Lower lobe of right lung (tissue), 2 donors: ENCODE measurements at places on chromosomes 5 and 9.

GRCh38 chr5:88836195-88836838, 46.7 kb downstream of the MEF2C start:
- DNase-seq, result no peak

DNA sequence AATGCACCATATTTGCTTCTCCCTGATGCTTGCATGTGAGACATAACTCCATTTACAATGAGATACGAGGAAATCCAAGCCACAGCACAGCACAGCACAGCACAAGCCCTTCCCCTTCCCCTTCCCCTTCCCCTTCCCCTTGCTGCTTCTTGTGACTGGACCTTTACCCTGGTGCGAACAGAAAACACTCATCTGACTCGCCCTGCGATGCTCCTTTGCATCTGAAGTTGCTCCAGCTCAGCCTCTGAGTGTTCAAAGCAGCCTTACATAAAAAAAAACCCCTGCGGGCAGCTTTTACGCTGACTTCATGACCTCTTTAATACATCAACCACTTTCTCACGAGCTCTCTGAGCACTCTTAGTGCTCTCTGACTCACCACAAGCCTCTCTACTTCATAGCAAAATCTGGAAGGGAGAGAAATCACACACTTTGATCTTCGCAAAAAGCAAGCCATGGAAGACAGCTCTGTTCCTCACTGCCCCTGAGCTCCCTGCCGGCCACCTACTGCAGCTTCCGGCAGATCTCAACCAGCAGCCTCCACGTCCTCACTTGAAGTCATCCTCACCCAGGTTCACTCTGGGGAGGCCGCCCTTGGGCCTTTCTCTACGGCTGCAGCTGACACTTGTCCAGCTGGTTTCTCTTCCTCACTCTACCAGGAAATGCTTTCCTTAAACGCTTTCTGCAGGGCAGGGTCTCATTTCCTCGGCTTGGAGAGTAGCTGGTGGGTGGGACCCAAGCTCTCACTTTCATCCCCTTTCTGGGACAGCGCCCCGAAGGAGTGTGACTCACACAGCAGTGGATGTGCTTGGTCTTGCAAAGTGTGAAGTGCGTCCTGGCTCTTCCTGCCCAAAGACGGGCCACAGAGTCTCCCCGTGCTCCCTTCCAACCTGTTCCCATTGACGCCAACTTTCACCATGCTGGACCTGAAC, 5.3 kb downstream of the SLC34A1 start:
- no peak for DNase-seq

DNA sequence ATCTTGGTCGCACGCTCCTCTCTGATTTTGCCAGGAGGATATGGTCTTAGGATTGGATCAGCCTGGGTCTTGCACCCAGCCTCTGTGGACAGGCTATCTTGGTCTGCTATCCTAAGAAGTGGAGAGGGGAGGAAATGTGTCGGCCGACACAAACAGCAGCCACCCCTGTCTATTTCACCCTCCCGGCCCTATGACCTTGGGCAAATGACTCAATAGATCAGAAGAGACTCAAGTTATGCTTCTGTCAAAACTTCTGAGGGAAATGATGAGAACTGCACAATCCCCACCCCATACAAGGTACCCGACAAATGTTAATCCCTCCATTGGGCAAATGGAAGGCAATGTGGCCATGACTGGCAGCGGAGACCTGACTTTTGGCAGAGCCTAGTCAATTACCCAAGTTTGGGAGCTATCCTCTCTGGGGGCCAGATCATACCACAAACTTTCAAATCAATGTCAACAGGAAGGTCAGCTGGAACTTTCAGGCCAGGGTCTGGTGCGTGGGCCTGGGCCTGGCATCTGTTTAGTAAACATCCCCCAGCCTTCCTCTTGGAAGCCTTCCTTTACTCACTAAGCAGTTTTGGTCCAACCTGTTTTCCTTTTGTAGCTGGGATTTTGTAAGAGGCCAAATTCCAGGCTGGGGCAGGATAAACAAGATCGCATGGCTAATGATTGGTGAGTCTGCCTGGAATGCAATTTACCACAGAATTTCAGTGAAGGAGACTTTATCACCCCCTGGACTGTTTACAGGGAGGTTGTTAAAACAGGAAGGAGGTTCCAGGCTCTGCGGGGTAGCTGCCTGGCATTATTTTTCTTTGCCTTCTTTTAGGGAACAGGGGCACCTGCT, 64.2 kb upstream of the CPEB4 start:
- no peak for DNase-seq

DNA sequence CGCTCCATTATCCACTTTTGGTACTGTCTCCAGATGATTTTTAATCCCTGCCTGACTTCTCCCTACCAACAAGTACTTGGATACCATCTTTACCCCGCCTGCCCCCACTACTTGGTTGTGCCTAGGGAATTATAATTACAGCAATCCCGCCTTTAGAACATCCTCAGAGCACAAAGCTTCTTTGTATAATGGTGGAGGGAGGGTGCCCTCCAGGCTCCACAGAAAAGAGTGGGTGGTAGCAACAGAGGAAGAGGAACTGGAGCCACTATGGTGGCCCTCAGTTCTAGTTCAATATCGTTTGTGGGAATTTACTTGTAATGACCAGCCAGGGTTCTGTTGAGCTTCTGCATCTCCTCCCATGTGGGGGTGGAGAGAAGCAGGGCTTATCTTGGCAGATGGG, 79.0 kb upstream of the RNF38 start:
- no peak for DNase-seq

DNA sequence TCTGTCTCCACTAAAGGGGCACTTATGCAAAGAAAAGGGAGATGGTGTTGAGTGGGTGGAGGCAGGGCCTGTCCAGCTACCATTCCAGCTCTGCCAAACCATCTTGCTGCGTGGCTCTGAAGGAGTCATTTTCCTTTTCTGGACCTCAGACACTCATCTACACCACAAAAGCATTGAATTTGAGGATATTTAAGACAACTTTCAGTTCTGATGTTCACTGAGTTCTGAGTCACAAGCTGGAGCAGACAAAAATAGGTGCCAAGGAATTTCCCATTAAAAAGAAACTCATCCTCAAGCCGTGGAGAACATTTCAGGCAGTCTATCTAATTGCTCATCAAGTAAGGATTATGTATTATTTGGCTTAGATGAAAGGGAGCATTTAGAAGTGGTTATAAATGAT, 195.0 kb upstream of the TBC1D2 start:
- DNase-seq, result no peak

DNA sequence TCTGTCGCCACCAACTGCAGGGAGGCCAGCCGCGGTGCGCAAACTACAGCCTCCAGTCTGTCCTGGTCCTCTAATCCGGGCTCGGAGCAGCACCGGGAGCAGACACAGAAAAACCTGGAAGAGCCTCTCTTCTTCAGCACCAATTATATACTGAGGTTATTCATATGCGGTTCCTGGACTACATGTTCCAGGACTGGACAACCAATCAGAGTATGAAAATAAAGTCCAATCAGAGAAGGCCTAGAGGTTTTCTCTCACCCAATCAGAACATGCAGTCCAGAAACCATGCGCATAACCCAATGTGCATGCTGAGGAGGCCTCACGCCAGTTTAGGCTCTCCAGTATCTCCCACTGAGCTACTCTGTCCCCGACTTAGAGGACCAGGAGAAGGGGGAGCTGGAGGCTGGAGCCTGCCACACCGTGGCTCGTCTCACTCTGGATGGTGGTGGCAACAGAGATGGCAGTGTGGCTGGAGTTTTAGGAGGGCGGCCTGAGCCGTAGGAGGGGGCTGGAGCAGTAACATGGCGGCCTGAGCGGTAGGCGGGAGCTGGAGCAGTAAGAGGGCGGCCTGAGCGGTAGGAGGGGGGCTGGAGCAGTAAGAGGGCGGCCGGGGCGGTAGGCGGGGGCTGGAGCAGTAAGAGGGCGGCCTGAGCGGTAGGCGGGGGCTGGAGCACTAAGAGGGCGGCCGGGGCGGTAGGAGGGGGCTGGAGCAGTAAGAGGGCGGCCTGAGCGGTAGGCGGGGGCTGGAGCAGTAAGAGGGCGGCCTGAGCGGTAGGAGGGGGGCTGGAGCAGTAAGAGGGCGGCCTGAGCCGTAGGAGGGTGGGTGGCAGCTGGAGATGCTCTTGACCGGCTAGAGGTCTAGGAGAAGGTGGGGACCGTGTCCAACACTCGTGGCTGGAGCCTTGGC, 20.4 kb upstream of the TRIM52 start:
- DNase-seq, result no peak

- DNase-seq, result no peak
These were observed 32.0 kb downstream of the CDC14B start for GRCh38 chr9:96587338-96588315.

GRCh38 chr9:134624137-134624591, 17.4 kb upstream of the COL5A1 start:
- peak; percentile 43 for DNase-seq

- peak; percentile 87 for DNase-seq
These were observed at the start of gene ARHGEF37 for GRCh38 chr5:149581192-149581861. TSS of gene ARHGEF37 (plus strand) at chr5:149581498. CDS start at chr5:149597770, 16,272 bp downstream.

GRCh38 chr9:108842610-108843295, 13.0 kb downstream of the ACTL7B start:
- DNase-seq, result no peak

DNA sequence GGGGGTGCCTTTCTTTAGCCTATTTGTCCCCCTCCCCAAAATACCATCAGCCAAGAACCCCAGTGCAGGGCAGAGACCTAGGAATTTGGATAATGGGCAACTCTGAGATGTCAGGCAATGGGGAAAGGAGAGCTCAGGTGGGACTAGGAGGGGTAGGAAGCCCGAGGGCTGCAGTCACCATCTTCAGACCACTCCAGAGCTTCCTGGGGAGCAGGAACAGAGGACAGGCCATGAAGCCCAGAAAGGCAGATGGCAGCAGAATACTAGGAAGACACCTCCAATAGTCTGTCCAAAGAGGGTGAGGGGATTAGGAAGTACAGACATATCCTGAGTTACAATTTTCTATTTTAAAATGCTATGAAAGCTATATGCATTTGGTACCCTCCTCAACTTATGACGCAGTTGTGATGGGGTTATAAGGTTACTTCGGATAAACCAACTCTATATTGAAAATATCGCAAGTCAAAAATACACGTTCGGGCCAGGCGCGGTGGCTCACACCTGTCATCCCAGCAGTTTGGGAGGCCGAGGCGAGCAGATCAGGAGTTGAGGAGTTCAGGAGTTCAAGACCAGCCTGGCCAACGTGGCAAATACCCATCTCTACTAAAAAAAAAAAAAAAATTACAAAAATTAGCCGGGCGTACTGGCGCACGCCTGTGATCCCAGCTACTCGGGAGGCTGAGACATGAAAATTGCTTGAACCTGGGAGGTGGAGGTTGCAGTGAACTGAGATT, 34.6 kb upstream of the IL17B start:
- no peak for DNase-seq

DNA sequence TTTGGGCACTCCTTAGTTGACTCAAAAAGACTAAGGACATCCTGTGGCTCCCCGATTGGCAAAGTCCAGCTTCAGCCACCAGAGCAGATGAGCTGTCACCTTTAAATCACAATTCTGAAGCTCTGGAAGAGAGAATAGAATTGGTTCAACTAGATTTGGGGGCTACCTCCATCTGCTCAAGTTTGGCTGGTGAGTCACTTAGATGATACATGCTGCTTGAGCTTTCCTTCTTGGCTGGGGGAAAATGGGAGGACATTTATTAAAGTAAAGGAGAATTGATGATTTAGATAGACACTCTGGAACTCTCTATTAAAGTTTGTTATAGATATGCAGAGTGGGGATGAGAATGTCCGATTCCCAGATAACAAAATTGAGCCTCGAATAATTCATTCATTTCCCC, 30.0 kb upstream of the GRIA1 start:
- no peak for DNase-seq

DNA sequence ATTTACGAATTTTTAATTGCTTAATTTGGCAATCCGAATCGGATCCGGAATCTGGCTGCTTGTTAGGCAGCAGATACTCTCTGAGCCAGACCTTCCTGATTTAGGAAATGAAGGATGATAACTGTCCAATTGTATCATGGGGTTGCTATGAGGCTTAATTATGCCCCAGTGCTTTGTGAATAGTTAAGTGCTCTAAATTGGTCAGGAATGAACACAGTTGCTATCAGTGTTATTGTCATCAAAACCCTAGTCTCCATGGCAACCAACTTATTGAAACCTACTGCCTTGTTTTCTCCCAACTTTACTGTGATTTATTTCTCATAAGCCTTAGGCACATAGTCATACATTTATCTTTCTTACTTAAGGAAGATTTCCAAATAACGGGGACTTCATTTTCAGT, 47.9 kb downstream of the MAMDC2 start:
- no peak for DNase-seq

GRCh38 chr5:130964231-130965202, 200.5 kb downstream of the HINT1 start:
- no peak for DNase-seq

DNA sequence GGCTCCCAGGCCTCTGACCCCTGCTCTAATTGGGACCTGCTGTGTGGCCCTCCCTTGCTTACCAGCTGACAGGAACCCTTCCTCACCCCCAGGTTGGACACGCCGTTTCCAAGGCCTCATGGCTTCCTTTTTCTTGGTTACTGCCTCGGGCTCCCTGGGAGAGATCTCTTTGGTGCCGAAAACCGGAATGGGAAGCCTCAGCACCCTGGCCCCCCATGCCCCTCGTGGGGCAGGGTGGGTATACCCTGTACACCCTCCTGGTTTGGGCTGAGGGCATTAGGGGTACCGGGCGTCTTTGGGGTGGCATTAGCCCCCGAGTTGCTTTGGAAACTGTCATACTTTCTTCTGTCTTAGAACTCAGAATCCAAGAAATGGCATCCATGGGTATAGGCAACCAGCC, 10.1 kb upstream of the LRRC14B start:
- DNase-seq, result no peak

DNA sequence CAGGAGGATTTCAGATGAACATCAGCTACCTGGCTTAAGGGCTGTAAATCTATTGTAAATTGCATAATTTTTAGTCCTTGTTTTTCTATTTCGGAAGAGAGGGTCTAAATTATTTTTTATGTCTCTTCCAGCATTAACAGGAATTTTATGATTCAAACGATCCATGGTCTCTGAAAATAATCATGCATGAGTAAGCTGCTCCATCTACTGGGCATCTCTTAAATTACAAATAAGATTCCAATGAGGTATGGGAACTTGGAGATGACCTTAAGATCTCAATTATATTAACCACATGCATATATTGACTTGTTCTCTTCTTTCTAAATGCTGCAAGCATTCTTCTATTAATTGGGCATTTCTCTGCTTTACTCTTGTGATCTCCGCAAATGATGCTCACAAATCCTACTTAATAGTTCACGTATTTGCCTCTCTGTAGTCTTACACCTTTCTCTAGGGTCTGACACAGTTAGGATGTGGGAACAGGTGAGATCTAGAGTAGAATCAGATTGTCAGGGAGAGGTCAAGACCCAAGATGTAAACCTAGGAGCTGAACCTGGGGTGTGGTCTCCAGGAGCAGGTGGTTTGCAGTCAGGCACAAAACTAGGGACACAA, 86.9 kb downstream of the NUDT12 start:
- no peak for DNase-seq

- no peak for DNase-seq
These were observed 27.1 kb downstream of the RASGRF2 start for GRCh38 chr5:80987078-80987766.

DNA sequence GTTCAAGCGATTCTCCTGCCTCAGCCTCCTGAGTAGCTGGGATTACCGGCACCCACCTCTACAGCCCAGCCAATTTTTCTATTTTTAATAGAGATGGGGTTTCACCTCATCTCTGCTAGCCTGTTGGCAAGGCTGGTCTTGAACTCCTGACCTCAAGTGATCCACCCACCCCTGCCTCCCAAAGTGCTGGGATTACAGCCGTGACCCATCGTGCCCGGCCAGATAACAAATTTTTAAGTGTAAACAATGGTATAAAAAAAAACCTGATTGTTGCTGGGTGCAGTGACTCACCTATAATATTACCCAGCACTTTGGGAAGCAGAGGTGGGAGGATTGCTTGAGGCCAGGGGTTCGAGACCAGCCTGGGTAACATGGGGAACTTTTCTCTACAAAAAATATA, 28.0 kb upstream of the N4BP3 start:
- DNase-seq, result no peak

GRCh38 chr5:91031402-91031752, 351.7 kb downstream of the ARRDC3 start:
- DNase-seq, result no peak
